Natural killer cell treated with Interleukin-12 subunit alpha and Interleukin-12 subunit beta and Interleukin-15 and Interleukin-18, amount 100 ng/mL, for 72 hours (primary cell): ENCODE measurements at places on chromosomes 13 and 19. TPM values are rescaled to one million over a fixed set of nuclear protein-coding genes. Genes with fewer than 3 reads are reported as not detected.

GRCh38 chr19:13864667-13865570 lies 12.0 kb upstream of the NANOS3 start:
- peaks cover 25% of the 10 kb centered on the region for H3K27me3 ChIP-seq
- H3K4me1 ChIP-seq: peaks cover 34% of the 10 kb centered on the region
- DNase-seq: no peak
- H3K36me3 ChIP-seq: peaks cover 10% of the 10 kb centered on the region
- no peak overlapping the region for H3K27ac ChIP-seq
- peak overlapping the region; percentile 90 for H3K4me3 ChIP-seq

Gene COX7A1
- total RNA-seq: not detected

GRCh38 chr13:73138276-73138637 lies 79.5 kb downstream of the KLF5 start:
- no peak for DNase-seq
- H3K36me3 ChIP-seq: no peaks in the 10 kb centered on the region
- no peaks in the 10 kb centered on the region for H3K4me1 ChIP-seq
- H3K27ac ChIP-seq: no peak overlapping the region
- peaks cover 10% of the 10 kb centered on the region for H3K27me3 ChIP-seq

- peak; percentile 10 for DNase-seq
- H3K4me3 ChIP-seq: no peak overlapping the region
- H3K27me3 ChIP-seq: no peaks in the 10 kb centered on the region
- H3K4me1 ChIP-seq: peaks cover 12% of the 10 kb centered on the region
Observed at GRCh38 chr19:38079926-38080380, 144.1 kb downstream of the DPF1 start.

Gene PSG1
- not detected for total RNA-seq

Gene HCN2
- 0.64 TPM for total RNA-seq

DNA sequence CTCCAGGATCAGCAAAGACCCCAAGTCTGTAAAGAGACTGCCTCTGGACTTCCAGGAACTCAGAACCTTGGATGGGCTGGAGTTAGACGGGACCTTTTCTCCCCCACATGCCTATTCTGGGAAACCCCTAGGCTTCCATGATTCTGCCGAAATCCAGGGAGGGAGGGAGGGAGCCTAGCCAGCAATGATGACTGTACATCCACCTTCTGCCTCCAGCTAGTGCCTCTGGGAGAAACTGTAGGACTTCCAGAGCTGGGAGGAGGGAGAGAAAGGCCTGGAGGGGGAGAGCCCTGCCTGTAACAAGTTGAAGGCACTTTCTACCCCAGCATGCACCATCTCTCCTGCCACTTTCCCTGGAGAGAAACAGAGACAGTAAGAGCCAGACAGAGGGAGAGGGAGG lies 6.0 kb upstream of the HAS1 start:
- H3K27me3 ChIP-seq: peaks cover 19% of the 10 kb centered on the region
- no peak overlapping the region for H3K27ac ChIP-seq
- H3K4me1 ChIP-seq: no peaks in the 10 kb centered on the region
- H3K4me3 ChIP-seq: no peak overlapping the region
- no peak for DNase-seq
- H3K36me3 ChIP-seq: peaks cover 10% of the 10 kb centered on the region

DNA sequence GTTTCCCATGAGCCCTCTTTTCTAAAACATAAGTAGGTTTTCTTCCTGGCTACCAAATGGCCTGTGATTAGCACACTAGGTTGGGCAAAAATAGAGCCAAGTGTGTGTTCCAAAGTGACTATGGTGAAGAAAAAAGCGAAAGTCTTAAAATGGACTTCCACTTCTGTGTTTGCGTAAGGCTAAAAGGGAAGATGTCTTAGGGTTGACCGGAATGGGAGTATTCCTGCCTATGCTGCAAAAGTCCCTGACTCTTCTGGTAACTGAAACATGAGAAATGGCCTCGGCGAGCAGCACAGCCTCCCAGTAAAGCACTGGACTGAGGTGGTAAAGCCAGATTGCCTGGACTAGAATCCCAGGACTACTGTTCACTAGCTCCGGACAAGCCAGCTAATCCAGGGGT lies 2.4 kb upstream of the FPR1 start:
- H3K27ac ChIP-seq: no peak overlapping the region
- H3K4me1 ChIP-seq: no peaks in the 10 kb centered on the region
- DNase-seq: no peak
- peaks cover 13% of the 10 kb centered on the region for H3K27me3 ChIP-seq
- peaks cover 5% of the 10 kb centered on the region for H3K36me3 ChIP-seq

- no peak for DNase-seq
- H3K4me1 ChIP-seq: no peaks in the 10 kb centered on the region
- H3K4me3 ChIP-seq: no peak overlapping the region
- H3K27ac ChIP-seq: no peak overlapping the region
Observed at GRCh38 chr19:55314396-55314795, 10.7 kb downstream of the TMEM150B start.

DNA sequence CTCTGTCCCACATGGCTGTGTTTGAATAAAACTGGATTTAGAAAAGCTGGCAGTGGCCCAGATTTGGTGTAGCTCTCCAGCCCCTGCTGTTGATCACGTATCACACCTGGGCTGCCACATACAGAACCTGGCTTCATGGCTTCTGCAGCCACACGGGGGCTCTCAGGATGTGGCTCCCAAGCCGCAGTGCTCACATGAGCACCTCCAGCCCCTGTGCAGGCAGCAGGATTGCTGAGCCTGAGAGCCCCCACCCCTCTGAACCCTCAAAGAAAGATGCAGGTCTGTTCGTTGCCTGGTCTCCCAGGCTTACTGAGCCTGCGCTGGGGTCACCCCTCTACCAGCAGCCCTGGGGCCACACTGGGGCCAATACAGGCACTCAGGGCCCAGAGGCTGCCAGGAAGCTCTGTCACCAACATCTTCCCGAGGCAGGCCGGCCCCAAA lies 2.7 kb downstream of the PLEKHF1 start:
- peaks cover 8% of the 10 kb centered on the region for H3K36me3 ChIP-seq
- no peak for DNase-seq
- H3K4me1 ChIP-seq: peaks cover 57% of the 10 kb centered on the region
- H3K27me3 ChIP-seq: no peaks in the 10 kb centered on the region

Gene SERPINE3
- not detected for total RNA-seq

DNA sequence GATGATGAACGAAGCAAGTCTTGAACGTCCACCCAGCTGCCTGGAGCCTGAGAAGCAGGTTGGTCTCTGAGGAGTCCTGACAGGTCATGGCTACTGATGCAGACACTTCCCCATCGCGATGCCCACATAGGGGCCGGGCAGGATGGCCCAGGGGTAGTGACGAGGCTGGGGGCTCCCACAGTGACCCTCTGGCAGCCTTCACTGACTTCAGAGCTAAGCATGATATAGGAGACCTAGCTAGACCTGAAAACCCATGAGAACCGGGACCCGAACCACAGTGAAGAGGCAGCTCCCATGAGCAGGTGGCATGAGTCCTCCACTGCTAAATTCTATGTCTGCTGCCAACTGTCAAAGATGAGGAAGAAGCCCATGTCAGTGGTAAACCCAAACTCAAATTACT lies 91.7 kb downstream of the RNASEH2B start:
- no peak for DNase-seq
- no peak overlapping the region for H3K27ac ChIP-seq
- no peaks in the 10 kb centered on the region for H3K27me3 ChIP-seq
- no peak overlapping the region for H3K4me3 ChIP-seq
- H3K36me3 ChIP-seq: no peaks in the 10 kb centered on the region

- no peaks in the 10 kb centered on the region for H3K4me1 ChIP-seq
- no peak overlapping the region for H3K4me3 ChIP-seq
- DNase-seq: no peak
- peaks cover 6% of the 10 kb centered on the region for H3K36me3 ChIP-seq
- no peaks in the 10 kb centered on the region for H3K27me3 ChIP-seq
Observed at GRCh38 chr13:92354583-92354982, 872.0 kb upstream of the GPC6 start.
